Transverse colon (tissue), 4 donors: ENCODE measurements at places on chromosomes 3 and 15.

DNA sequence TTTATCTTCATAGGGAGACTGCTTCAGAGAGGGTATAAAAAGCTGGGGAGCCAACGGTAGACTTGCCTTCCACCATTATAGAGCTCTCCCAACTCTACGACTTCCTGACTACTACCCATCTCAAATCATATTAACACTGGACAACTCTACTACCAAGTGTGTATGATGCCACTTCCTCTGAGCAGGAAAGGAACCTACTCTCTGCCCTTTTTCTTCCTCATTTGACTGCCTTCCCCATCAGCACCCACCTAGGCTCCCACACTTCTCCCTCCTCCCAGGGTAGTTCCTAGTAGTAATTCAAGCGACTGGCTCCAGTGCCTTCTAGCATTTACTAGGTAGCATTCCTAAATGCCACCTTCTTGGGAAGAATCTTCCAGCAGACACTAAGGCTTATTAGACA lies 24.5 kb upstream of the TBL1XR1 start:
- no peak for DNase-seq

- no peak for DNase-seq
These were observed 27.5 kb downstream of the SQOR start for GRCh38 chr15:45662375-45662774.

GRCh38 chr15:68360721-68361120 lies 71.2 kb downstream of the ITGA11 start:
- DNase-seq: no peak

DNA sequence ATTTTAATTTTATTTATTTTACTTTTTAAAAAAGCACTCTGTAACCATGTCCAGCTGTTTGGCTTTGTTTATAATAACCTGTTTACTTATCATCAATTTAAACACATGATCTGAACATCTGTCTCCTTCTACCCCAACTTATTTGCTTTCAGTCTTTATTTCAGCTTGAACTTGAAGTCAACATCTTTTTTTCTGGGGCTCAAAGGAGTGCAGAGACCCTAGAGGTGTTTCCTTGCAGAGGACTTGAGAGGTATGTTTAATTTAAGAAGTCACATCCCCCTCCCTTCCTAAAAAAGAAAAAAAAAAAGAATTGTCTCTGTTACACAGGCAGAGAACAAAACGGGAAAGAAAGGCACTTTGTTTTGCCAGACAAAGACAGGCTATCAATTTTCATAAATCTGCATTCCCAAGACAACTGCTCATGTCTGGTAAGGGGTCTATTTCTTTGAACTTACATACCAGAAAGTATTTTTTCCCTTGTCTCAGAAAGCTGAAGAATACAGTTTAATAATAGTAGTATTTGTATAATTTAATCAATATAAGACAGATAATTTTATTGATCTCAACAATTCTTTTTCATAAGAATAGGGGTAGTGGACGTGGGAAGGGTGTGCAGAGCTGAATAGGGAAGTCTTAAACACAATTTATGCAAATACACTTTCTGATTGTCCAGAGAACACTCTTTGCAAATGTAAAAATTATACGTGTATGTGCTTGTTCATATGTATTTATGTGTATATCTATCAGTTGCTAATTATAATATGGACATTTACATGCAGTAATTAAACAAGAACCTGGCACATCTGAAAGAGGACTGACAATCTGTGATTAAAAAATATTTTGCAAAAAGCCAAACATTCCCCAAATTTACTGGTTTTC lies 109.7 kb upstream of the PDZRN3 start:
- no peak for DNase-seq

DNA sequence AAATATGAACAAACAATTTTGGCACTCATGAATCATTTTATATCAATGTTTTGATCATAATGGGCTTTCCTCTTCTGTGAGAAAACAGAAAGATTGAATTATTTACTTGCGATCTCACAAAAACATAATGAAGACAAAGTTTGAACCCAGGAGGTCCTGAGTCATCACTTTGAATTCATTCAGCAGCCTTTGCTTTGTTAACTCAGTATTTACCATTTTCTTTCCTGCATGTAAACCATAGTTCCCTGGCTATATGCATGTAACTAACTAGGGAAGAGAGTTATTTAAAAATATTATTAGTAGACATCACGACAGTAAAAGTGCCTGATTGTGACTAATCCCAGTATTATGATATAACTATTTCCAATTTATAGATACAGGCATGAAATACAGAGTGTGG lies 1026.2 kb downstream of the PLOD2 start:
- no peak for DNase-seq

GRCh38 chr3:132119531-132119930 lies 84.7 kb upstream of the CPNE4 start:
- DNase-seq: no peak
